ENCODE measurements at places on chromosomes 2 and 18. TPM values are rescaled to one million over a fixed set of nuclear protein-coding genes. Genes with fewer than 3 reads are reported as not detected.

GRCh38 chr2:218010984-218011652, 8.3 kb upstream of the TNS1 start:
- DNase-seq = no peak

DNA sequence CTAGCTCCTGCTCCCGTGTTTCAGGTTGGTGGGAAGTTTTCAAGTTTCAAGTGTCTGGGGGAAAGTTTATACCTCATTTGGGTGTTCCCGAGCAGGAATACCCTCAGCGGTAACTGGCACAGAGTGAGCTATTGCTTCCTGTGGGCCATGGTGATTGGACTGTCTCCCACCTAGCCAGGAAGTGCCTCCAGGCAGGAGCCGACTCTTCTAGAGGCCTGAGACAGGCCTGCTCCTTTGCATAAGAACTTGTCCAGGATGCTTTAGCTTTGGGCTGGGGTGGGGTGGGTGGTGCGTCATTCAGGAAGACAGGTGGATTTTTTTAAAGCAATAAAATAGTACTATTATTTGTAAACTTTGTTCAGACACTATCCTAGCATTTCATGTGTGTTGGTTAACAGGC, 23.5 kb upstream of the DNMT3A start:
- DNase-seq = no peak

DNA sequence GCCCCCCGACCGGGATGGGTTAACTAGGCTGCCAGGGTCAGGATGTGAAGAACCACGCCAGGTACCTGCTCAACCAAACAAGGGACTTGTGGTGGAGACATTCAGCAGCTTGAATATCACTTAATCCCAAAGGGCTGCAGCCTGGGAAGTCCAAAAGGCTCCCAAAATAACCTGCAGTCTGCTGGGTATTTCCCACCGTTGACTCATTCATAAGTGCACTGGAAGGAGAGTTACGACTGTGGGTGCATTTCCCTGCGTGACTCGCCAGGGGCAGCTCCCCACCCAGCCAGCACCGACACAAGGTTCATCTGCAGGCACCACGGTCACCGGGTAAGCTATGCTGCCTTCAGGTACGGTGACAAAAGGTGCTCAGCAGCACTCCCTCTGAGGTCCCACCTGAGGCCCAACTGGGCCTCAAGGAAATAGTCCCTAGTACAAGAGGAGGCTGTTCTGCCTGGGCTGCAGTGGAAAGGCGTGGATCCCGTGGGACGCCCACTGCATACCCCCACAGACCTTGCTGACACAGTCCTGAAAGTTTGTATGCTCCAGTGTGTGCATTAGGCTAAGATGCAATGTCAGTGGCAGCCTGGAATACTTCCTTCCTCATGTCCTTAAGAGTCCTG, 86.5 kb downstream of the UXS1 start:
- DNase-seq = no peak

DNA sequence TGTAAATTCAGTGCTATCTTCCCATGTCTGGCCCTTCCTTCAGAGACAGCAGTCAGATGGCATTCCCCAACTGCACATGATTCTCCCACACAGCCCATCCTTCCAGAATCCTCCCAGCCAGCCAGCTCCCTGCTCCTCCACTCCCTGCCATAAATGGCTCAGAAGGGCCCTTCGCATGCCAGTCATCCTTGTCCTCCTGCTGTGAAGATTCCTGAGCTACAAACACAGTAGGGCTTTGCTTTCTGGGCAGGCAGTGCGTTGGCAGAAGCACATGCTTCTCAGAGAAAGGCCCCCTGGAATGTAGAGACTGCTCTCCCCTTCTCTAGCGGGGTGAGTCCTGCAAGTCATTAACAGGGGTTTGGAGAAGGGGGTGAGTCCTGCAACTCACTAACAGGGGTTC, 71.9 kb downstream of the TEX51 start:
- no peak for DNase-seq

GRCh38 chr2:187442778-187443177, 5.3 kb downstream of the CALCRL start:
- no peak for DNase-seq

DNA sequence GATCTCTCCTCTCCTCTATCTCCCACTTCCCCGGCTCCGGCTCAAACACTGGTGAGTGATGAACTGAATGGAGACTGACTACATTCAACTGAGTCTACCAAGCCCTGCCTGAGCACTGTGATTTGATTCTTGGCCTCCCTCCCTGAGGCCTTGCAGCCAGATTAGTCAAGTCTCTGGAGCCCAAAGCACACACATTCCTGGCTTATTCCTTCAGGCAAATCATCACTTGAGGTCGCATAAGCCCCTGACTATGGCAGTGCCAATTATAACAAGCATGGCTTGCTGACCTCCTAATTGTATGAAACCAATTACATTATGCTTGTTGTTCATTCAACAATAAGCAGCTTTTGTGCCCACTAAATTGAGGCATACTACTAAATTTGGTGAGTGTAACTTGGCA, 34.6 kb downstream of the EFEMP1 start:
- no peak for DNase-seq

- DNase-seq = no peak
Measured at GRCh38 chr18:23340661-23341060, 112.4 kb upstream of the RIOK3 start.

GRCh38 chr18:26901020-26901419, 35.5 kb upstream of the AQP4 start:
- no peak for DNase-seq

GRCh38 chr2:182726473-182726872, 10.4 kb downstream of the DNAJC10 start:
- no peak for DNase-seq

- no peak for DNase-seq
Measured at GRCh38 chr18:70931942-70932814, 643.3 kb downstream of the SOCS6 start.

GRCh38 chr2:225837328-225837727, 437.8 kb downstream of the NYAP2 start:
- no peak for DNase-seq

The ASB18 gene
- polyA plus RNA-seq = not detected

The CYTIP gene
- 9.4 TPM for polyA plus RNA-seq

The UNC80 gene
- polyA plus RNA-seq = 0.40 TPM

The CRYBA2 gene
- polyA plus RNA-seq = 37.0 TPM

Measured in small intestine (tissue), 16 donors.